Fibroblast of skin of abdomen (primary cell): ENCODE measurements at places on chromosomes 5 and 9.

DNA sequence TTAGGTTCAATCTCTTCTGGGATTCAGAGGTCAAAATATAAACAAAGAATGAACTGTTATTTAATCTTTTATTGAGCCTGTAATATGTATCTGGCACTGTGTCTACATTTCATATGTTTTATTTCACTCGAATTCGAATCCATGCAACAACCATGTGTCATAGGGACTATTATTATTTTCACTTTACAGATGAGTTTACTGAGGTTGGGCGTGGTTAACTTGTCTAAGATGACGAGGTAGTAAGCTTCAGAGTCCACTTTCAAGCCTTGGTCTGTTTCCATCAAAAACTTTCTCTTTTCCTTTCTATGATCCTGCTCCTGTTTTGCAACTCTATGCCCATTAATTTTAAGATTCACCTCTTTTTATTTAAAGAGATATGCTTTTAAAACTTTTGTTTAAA lies 55.2 kb upstream of the DMAC1 start:
- DNase-seq: no peak

- DNase-seq: no peak
These were observed 116.8 kb downstream of the RGS3 start for GRCh38 chr9:113580041-113580953.

DNA sequence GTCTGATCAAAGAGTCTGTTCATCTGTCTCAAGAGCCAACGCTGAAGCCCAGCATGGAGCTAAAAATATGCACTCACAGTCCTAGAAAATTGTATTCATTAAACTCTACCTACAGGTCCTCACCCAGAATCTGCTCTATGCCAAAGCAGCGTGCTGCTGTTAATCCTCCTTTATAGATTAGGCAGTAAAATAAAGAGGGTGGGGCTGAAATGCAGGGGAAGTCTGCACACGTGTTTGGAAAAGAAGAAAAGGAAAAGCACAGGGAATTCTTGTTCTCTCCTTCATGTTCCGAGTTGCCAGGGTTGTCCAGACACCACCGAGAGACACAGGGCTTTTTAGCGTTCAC lies 121.4 kb upstream of the TMEM161B start:
- DNase-seq: no peak

- no peak for DNase-seq
These were observed 161.5 kb downstream of the GABRB2 start for GRCh38 chr5:161385027-161385426.

DNA sequence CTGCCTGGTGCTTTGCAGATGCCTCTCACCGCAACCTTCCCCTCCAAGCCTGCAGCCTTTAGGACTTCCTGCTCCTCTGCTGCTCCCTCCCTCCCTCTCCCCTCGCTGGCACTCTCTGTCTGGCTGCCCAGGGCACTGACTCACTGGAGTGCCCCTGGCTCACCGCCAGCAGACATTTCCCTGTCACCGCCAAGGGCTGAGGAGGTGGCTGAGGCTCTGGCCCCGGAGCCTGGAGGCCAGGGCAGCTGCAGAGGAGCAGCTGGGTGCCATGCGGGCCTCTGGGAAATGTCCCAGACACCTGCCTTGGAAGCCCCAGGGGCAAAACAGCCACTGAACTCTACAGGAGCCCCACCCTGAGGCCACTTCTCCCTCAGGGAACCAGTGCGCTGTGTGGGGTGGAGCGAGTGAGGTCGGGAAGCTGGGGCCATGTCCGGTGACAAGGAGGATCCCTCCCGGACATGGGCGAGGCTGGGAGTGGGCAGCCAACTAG lies 53.4 kb downstream of the TENT4A start:
- peak; percentile 54 for DNase-seq

DNA sequence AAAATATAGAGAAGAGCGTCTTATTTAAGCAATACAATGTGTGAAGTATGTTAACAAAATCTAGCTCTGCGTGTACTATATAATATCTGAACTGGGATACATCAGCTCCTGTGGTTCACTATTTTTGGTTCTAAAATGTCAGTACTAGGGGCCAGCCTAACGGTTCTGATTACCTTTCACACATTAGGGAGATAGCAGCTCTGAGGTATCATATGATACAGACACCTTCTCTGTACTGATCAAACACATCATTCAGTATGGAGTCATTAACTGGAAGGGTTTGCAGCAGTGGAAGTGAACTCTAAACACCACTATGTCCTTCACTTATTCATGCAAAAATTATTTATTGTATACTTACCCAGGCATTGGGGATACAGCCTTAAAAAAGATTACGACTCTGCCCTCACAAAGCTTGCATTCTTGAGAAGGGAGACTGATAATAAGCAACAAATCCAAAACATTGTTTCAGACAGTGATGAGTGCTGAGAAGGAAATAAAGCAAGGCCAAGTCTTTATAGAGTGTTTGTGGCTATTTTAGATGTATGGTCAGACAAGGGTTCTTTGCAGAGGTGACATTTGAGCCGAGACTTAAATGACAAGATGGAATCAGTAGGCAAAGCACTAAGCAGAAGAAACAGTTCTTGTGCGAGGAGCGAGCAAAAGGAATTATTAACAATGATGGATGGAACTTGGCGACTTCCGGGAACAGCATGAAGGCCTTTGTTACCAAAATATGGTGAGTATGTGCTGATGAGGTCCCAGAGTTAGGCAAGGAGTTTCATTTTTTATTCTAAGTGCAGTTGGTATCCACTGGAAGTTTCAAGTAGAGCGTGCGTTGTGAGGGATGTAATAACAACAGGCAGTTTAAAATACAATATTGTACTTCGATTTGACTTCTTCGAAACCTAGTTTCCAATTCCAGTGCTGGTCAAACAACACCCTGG lies 1.8 kb upstream of the LNPEP start:
- peak; percentile 40 for DNase-seq

GRCh38 chr5:55636683-55637082 lies 75.4 kb downstream of the SLC38A9 start:
- DNase-seq: peak; percentile 57

- DNase-seq: peak; percentile 45
These were observed 160.1 kb downstream of the GHR start for GRCh38 chr5:42583322-42583721.

DNA sequence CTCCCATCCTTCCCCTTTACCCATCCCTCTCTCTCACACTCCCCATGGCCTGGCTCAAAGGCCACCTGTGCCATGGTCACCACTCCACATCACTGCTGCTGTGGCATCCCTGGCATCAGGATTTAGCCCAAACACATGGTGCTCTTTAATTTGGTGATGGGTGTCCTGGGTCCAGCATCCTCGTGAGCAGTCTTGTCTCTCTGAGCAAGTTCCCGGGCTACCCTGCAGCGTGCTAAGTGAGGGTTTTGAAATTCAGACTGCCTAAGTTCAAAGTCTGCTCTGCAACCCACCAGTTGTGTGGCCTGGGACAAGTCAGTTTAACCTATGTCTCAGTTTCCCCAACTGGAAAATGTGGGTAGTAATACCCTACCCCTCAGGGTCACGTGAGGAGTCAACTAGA lies 39.9 kb downstream of the WHRN start:
- no peak for DNase-seq

DNA sequence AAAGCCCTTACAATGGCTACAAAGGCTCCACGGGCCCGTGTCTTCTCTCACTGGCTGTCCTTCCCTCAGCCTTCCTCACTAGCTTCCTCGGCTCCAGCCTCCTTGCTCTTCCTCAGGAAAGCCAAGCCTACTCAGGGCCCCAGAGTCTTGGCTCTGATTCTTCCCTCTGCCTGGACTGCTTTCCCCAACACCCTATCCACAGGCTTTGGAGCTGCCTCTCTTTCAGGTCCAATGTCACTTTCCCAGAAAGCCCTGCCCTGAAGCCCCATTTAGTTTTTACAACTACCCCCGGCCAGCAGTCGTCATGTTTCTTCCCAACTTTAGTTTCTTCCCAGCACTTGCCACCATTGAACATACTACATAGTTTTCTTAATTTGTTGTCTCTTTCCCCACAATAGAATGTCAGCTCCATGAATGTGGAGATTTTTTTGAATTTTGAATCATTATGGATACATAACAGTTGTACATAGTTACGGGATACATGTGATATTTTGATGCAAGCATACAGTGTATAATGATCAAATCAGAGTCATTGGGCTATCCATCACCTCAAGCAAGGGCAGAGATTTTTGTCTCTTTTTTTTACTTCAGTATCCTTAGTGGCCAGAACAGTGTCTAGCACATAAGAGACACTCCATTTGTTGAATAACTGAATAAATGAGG lies 17.5 kb upstream of the TOMM5 start:
- no peak for DNase-seq

GRCh38 chr5:163529698-163530097 lies 24.3 kb downstream of the MAT2B start:
- no peak for DNase-seq

- DNase-seq: peak; percentile 82
These were observed 980 bp downstream of the COL5A1 start for GRCh38 chr9:134642385-134643181.

DNA sequence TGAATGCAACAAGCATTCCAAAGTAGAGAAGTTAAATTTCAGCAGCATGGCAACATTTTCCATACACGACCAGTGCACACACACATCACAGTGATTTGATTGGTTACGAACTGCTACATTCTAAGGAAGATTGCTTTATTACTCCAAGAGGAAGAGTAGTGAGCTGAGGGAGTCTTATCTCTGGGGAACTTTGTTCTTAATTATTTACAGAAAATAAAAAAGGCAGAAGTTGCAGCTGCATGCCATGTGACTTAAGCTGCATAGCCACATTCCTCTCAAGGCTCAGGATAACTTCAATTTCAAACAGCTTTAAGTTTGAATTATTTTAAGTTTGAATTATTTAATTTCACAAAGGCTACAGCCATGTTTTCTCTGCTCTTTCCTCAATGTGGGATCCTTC lies 71.6 kb upstream of the HSPB3 start:
- DNase-seq: peak; percentile 15

DNA sequence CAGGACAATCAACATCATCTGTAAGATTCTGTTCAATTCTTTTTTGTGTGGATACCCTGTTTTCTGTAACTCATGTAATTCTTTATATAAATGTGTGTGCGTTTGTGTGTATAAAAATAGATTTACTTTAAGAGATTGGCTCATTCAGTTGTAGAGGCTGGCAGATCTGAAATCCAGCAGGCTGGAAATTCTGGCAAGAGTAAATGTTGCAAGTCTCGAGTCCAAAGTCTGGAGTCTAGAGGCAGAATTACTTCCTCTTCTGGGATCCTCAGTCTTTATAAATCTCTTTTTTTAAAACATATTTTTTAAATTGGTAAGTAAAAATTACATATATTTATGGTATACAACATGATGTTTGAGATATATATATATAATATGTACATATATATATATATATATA lies 202.1 kb upstream of the TMEM161B start:
- DNase-seq: no peak

- DNase-seq: no peak
These were observed 455.3 kb downstream of the RAB3C start for GRCh38 chr5:59037941-59038797.

DNA sequence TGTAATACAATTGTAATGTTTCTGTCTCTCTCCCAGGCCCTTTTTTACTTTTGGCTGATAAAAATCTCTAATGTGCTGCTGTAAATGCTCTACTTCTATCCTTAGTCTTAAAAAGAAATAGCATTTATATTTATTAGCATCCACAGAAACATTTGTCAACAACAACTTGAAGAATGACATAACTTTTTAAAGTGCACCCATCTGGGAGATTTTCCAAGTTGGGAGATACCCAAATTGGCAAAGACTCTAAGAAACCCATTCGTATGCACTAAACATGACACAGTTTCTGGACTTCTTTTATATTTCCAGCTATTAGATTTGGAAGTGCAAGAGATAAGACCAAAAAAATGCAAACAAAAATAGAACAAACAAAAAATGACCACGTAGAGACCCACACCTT lies 2287.4 kb upstream of the WWC1 start:
- DNase-seq: no peak

DNA sequence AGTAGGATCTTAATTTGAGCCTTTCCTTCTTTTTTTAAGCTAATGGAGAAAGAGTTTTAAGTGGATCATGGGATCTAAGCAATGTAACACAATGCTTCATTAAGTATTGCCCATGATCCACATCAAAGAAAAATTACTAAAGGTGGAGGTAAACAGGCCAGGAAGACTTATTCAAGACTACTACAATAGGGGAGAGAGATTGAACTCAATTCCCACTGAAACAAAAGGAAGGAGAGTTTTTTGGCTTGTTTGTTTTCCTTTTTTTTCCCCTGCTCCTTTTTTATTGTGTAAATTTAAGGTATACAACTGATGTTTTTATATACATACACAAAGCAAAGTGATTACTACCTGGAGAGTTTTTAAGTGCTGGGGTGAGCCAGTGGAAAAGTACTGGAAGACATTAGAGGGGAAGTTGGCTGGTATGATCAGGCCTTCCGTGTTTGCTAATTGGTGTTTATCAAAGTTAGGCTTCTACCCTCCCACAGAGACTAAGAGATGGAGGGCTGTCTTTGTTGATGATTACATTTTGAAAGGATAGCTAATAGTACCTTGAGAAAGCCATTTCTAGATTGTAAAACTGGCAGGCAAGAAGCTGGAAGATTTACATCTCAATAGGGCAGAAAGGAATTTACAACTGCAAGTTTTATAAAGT lies 262.7 kb downstream of the CHSY3 start:
- no peak for DNase-seq

DNA sequence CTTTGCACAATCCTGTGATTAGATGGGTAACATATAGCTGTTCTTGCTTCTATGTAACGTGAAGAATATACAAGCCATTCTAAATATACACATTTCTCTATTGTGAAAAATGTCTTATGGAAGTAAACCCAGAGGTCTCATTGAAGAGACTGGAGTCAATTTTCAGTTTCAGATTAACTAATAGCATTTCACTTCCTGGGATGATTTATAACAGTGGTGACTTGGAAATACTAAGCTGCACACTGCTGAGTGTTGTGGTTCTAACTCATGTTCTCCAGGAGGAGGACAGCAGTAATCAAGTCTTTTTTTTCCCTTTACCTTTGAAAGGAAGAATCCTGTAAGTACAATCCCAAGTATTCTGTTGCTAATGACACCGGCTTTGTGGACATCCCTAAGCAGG lies 3.3 kb downstream of the CTSL start:
- DNase-seq: no peak

GRCh38 chr9:106423575-106423974 lies 439.4 kb upstream of the ZNF462 start:
- DNase-seq: no peak

DNA sequence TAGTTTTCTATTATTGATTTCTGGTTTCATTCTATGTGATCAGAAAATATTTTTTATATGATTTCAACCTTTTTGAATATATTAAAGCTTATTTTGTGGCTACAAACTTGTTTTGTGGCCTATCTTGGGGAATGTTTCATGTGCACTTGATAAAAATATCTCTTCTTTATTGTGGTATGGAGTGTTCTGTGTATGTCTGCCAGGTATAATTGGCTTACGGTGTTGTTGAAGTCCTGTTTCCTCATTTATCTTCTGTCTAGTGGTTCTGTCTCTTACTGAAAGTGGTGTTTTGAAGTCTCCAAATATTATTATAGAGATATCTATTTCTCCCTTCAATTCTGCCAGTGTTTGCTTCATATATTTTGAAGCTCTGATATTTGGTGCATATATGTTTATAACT lies 9.6 kb downstream of the CARD19 start:
- DNase-seq: no peak

- no peak for DNase-seq
These were observed 123.5 kb upstream of the TARS1 start for GRCh38 chr5:33317271-33317670.
